ENCODE measurements at places on chromosomes 13 and 19.

- no peak for DNase-seq
These were observed 35.4 kb downstream of the WDFY2 start for GRCh38 chr13:51619614-51620013.

DNA sequence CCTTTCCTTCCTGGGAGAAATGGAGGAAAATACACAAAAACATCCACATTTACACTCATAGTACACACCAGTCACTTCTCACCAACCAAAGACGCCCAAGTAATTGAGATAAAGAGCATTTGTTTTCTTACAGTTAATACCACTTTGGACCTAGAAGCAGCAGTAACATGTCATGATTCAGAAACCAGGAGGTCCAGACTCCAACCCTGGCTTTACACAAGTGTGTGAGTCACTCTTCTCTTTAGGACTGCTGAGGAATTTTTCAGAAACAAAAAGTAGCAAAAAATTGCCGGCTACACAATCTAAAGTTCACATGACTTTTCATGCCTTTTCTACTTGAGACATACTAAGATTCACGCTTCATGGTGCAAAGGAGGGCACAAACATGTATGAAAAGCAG is 42.1 kb downstream of the TUBGCP3 start:
- no peak for DNase-seq

- no peak for DNase-seq
These were observed 175.0 kb downstream of the RFC3 start for GRCh38 chr13:33992881-33993336.

DNA sequence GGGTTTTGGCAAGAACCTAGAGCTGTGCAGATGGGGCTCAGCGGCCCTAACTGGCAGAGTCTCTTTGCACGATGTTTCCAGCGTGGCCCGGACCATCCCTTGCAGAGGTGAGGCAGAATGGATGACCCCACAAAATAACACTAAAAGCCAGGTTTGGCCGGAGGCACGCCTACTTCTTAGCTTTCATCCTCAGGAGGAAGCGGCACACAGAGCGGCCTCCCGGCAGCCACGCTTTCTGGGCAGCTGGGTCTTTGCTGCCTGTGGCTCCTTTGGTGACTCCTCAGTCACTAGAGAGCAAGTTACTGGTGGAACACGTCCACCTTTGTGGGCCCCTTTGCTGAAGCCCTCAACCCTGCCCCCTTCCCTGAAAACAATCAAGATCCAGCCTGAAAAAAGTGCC is 25.2 kb downstream of the TEX29 start:
- DNase-seq: no peak

- no peak for DNase-seq
These were observed 802.1 kb upstream of the SLITRK6 start for GRCh38 chr13:86601351-86601750.

DNA sequence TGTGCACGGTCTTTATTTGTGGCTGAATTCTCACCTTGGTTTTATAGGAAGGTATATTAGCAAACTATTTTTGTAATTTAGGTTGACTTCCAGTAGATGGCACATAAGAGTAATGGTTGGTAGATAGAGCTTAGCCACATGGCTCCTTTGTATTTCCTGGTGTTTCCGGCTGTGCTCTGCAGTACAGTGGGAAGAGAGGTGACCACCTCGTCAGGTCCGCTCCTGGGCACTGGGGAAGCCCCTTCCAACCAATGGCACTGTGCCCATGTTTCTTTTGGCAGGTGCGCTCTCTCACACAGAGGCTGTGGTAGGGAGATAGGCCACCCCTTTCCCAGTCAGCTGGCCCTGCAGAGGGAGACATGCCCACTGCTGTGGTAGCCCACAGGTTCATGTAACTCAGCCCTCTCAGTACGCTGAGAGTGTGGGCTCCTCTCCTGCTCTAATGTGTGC is 74.3 kb upstream of the ATP12A start:
- no peak for DNase-seq

DNA sequence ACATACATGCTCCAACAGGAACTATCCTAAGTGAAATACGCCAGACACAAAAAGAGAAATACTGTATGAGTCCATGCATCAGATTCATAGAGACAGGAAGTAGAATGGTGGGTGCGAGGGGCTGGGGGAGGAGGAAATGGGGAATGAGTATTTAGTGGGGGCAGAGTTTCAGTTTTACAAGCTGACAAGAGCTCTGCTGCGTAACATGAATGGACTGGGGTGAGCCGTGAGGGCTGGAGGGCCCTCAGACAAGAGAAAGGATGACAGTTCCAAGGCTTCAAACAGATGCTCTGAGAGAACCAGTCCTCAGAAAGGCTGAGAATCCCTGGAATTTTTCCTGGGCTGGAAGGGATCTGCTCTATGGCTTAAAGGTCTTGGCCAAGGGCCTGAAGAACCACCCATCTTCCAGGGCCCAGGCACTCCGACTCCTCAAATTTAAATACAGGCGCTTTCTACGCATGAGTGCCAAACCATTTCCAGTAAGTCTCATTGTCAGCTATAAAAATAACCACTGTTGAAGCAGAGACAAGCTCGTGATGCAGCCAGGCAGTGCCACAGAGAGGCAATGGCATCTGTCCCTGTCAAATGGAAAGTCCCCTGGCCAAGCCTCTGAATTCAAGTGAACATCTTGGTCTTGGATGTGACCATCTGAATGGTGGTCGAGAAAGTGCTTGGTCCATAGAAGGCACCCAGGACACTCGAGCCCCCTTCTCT is 17.5 kb downstream of the KLF2 start:
- peak; percentile 89 for DNase-seq

DNA sequence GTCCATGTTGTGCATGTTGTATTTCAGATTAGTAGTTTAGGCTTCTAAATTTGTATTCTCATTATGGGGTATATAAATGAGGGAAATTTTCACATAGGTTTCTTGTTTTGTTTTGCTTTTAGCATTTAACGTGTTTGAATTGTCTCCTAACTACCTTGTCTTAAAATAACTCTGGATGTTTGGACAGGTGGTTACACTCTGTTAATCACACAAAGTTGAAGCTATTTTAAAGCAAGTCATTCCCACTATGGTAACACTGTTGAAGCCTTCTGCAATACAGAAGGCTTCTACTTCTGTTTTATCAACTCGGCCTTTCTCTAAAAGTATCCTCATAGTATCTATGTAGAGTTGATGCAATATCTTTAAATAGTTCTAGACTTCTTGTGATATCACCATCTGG is 245.3 kb upstream of the HTR2A start:
- no peak for DNase-seq

- no peak for DNase-seq
These were observed 181.3 kb downstream of the PCDH9 start for GRCh38 chr13:67048821-67049150.

- no peak for DNase-seq
These were observed 85.4 kb upstream of the KLF12 start for GRCh38 chr13:74219566-74219965.

DNA sequence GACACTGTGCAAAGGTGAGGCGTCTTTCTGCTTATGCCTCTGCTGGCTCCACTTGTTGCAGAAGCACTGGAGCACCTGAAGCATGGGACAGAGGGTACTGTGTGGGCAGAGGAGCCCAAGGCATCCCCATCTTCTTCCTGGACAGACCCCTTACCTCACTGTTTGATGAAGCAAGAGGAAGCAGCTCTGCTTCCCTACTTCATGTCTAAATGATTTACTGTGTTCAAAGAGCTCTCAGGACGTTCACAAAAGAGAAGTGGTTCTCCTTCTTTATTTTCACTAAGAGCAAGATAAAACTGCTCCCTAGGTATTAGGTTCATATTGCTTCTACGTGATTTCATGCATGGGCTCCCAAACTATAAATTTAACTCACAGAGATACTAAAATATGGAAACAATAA is 1635.4 kb upstream of the SLC10A2 start:
- DNase-seq: no peak

- no peak for DNase-seq
These were observed 4.0 kb upstream of the IRGC start for GRCh38 chr19:43711751-43712355.

- no peak for DNase-seq
These were observed 20.7 kb downstream of the CEBPG start for GRCh38 chr19:33394006-33394722.

- DNase-seq: peak; percentile 82
These were observed 15.1 kb downstream of the NDUFB7 start for GRCh38 chr19:14556662-14557188.

DNA sequence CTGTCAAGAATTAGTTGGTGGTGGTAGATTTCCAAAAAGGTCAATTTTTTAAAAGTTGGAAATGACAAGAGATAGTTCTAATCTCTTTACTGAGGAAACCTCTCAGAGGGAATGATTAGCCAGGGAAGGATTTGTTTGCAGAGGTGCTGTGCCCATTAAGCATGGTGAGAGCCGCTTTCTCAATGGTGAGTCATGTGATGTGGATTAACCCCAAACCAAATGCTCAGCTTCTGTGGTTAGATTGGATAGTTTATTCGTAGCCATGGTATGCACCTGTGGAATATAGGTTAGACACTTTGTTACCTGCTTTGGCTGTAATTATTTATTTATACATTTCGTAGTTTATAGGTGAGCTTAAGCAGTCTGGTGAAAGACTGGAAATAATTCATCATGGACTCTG is 7.1 kb downstream of the HNRNPM start:
- no peak for DNase-seq

DNA sequence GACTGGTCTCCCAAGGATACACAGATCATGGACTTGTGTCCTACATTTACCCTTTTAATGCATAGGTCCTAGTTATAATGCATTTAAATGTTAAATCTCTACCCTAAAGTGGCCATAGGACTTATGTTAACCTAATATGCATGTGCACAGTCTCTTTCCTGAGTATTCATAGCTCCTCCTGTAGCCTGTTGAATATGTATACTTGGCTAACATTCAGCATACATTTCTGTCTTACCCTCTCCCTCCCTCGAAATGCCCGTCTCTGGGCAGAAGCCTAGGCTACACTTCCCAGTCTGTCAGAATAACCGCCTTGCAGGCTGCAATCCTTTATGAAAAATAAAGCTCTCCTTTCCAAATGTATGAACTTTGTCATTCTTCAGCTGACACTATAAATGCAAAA is 13.9 kb downstream of the ZFP82 start:
- no peak for DNase-seq

DNA sequence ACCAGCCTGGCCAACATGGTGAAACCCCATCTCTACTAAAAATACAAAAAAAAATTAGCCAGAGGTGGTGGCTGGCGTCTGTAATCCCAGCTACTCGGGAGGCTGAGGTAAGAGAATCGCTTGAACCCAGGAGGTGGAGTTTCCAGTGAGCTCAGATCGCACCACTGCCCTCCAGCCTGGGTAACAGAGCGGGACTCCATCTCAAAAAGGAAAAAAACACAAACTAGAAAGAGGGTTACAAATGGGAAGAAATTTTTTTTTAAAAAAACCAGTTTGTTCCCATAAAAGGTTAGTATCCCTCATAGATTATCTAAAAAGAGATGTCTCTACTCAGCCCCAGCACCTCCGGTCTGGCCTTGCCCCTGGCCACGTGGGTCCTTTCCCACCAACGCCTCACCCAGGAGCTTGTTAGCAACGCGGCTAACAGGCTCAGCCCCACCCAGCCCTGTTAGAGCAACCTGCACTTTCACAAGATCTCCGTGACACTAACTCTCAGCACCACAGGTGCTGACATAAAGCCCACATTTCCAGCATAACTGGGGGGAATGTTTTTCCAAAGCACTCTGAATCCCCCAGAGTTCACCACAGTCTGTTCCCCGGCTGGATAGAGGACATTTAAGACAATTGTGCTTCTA is 4.3 kb downstream of the DMKN start:
- DNase-seq: peak; percentile 62

Data from activated CD8-positive, alpha-beta memory T cell treated with anti-CD3 and anti-CD28 coated beads, Interleukin-2, amount 10 ng/mL, durations not matched to agents 7 days and 5 days (primary cell).